Posterior cingulate gyrus (tissue), 11 donors: ENCODE measurements at places on chromosomes 7 and 10.

- no peak for DNase-seq
These were observed 1.3 kb downstream of the ZNF503 start for GRCh38 chr10:75400163-75400770.

GRCh38 chr10:120067427-120067826 is 174.9 kb downstream of the SEC23IP start:
- DNase-seq: no peak

- DNase-seq: no peak
These were observed 48.9 kb downstream of the FHIP2A start for GRCh38 chr10:114870486-114870885.

DNA sequence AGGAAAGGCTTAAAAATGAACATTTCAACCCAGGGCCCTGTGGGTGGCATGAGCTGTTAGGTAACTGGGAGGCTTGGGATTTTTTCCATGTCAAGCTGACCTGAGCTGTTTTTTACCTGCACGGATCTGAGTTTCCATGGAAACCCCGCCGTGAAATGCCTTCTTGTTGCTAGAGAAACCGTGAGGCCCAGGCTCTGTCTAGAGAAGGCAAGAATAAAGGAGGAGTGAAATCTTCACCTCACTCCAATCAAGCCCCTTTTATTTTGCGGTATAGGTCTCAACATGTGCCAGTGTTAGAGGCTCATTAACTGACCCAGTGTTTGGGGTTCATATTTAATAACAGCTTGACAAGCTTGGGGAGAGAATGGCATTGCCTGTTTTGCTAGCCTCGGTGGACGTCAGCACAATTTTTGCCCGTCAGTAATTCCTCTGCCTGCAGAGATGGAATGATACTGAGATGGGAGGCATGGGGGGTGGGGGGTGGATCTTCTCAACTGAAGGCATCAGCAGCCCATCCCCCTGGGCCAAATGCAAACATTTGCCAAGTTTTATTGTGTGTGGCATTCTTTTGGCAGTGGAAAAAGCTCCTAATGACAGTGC is 48.9 kb upstream of the PDCD4 start:
- no peak for DNase-seq

DNA sequence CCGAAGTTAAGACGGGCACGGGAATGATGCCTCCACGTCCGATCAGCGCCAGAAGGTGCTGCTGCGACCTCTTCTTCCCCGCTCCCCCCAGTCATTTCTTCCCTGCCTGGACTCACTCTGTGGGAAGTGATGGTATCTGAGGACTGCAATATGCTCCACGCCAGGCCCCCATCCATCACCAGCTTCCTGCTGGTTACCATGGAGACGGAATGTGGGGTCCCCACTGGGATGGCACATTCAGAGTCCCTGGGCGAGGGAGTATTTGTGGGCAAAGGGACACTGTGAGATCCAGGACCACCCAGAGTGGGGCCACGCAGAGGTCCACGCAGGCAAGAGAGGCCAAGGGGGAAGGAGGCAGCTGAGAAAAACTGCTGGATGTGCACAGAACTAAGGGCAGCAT is 39.7 kb downstream of the CARD11 start:
- no peak for DNase-seq

- no peak for DNase-seq
These were observed 26.4 kb upstream of the HSPA12A start for GRCh38 chr10:116768786-116769185.

DNA sequence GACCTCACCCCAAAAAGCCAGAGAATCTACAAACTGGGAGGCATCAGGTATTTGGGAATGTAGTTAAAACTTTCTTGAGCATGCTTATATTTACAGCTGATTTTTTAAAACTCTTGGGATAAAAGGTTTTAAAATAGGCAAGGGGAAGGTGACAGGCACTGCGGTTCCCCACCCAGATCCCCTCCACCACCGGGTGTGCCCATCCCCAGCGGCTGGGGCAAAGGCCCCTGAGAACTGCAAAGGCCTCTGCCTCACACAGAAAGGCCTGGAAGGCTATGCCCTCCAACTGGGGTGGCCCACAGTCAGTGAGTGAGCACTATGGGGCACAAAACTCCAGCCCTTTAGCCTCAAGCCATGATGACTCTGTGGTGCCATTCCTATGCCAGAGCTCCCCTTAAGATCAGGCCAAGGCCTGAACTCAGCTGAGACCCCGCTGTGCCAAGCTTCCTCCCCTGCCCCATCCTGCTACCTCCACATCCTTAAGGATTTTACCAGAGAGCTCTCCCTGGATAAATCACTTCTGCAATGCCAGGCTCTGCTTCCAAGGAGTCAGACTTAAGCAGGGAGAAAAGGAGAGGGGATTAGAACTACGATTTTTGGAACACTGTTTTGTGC is 299.1 kb downstream of the GRID1 start:
- no peak for DNase-seq

DNA sequence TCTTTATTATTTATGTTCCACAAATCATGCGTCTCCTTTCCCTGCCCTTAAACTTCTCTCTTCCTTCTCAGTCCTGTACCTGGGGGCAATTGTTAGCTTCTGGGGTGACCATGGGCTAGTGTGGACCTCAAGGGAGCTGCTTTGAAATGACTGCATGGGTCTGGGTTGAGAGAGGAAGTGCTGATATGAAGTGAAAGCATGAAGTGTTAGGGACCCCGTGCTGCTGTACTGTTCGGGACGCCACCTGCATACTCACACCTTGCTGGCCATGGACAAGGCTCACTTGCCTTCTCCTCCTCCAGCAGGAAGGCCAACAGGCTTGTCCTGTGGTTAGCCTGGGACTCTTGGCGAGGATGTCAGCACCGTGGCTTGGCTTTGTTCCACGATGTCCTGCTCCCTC is 56.7 kb downstream of the MTPN start:
- no peak for DNase-seq

- DNase-seq: peak; percentile 51
These were observed 190.6 kb downstream of the EBF3 start for GRCh38 chr10:129773359-129773990.

GRCh38 chr10:101843032-101844021 is at the start of gene KCNIP2:
Gene KCNIP2 (minus strand): TSS chr10:101843800. CDS start chr10:101843568, 232 bp downstream.
- DNase-seq: peak; percentile 64

DNA sequence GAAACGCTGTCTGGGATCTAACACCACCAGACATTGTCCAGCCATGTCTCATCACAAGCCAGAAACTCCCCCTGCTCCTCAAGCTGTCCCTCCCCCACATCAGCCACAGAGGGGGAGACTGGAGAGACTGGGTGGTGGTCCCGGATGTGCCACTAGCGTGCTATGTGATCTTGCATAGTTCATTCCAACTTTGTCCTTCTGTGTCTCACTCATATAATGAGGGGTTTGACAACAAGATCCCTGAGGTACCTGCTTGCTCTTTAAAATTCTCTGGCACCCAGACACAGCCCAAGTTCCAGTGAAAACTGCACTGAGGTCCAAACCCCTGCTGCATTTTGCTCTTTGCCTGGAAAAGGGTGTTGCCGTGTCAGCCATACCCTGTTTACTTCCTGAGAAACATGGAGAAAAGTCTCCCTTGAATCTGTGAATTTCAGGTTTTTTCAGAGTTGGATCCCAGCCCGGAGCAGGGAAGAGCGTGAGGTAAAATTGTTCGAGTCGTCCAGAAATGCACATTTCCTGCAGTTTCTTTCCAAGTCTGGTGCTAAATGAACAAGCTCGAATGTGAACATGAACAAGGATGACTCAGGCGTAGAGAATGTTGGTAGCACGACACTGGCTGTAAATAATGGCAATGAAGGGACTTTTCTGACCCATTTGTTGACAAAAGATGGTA is 156.6 kb downstream of the CCDC3 start:
- no peak for DNase-seq

DNA sequence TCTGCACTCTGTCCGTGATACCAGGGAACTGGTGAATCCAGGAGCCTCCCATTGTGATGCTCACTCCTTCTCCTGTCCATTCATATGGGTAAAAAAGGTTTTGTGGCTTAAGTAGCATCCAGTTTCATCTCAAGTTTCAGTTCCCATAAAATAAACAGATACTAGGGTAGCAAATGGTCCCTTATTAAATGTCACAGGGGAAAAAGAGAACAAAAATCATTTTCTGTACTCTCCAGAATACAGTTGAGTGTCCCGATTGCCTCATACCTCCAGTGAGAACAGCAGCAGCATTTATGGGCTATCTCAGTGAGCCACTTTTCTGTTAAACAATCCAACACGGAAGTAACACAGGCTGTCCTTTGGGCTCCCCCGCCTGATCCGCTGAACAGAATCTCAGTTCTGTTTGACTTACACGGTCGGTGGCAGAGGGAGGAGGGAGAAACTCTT is 179.6 kb downstream of the CELF2 start:
- no peak for DNase-seq

DNA sequence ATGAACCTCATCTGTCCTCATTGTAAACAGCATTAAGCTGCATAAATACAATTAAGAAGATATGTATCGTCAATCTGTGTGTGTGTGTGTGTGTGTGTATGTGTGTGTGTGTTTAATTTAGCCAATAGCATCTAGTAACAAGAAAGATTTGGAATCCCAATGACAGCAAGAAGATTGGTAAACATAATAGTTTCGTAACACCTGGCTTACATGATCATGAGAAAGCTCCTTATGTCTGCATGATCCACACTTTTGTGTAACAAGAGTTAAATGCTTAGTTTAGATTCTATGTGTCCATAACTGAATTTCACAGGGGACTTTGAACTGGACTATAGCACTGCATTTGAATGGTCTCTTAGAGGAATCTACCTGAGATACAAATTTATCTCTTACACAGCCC is 191.0 kb upstream of the BET1 start:
- no peak for DNase-seq

DNA sequence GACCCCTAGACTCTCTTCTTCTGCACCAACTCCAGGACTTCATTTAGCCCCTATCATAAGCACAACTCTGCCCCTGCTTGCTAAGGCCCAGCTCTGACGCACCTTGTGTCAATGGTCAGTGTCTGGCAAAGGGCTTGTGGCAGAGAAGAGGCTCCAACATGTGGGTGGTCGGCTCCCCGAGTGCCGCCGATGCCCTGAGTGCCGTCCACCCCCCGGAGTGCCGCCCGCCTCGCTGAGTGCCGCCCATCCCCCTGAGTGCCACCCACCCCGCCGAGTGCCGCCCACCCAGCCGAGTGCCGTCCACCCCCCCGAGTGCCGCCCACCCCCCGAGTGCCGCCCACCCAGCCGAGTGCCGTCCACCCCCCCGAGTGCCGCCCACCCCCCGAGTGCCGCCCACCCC is 50.3 kb downstream of the ASB13 start:
- peak; percentile 52 for DNase-seq

DNA sequence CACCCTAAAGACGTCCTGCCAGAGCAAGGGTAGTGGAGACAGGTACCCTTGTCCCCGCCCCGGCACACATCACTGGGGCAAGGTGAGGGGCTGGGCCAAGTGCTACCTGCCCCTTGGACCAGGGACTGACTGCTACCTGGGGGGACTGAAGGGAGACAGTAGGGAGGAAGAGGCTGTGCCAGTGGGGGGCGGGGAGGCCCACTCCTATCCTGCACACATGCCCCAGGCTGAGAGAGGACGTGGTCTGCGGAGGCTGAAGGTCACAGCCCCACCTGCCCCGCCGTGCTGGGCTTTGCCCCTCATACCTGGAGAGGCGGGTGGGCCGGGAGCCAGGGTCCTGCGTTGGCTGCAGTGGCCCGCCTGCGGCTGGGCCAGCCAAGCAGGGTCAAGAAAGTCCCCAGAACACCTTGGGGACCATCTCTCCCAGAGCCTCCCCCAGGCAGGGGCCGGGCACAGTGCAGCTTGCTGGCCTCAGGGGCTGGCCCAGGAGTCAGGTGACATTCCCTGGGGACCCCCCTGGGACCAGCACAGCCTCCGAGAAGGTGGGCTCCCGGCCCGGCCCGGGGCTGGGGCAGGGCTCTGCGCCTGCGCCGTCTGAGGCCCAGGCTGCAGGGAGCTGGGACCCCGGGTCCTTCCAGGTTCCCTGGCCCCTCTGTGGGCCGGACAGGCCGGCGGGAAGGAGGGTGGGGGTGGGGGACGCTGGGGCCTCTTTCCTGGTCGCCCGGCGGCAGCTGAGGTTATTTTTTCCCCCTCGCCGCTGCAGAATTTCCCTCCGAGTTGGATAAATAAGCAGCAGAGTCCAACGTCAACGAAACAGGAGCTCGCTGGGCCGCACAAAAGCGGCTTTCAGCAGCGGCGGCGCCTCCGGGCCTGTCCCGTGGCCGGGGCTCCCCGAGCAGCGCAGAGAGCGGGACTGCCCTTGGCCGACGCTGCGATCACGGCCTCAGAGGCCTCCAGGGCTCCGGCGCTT is 9.8 kb upstream of the FZD9 start:
- no peak for DNase-seq

GRCh38 chr7:1238931-1239802 is 6.5 kb downstream of the UNCX start:
- no peak for DNase-seq

DNA sequence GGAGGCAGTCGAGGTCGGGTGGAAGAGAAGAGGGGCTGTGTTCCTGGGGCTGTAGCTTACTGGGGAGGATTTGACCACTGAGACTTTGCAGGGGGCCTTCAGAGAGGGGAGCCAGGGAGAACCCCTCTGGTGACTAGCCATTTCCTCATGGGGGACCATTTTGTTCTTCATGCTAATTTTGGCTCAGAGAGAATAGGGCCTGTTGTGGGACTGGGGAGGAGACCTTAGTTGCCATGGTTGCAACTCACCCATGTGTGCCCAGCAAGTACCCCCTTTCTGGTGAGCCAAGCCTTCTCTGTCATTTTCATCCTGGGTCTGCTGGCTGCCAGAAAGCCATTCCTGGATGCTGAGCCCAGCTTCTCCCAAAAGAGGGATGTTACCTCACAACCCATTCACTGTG is 120.9 kb downstream of the GRK5 start:
- DNase-seq: no peak

GRCh38 chr10:76040107-76040829 is 608.8 kb downstream of the LRMDA start:
- DNase-seq: no peak

- DNase-seq: no peak
These were observed 22.4 kb downstream of the ADGRA1 start for GRCh38 chr10:133110133-133110532.

DNA sequence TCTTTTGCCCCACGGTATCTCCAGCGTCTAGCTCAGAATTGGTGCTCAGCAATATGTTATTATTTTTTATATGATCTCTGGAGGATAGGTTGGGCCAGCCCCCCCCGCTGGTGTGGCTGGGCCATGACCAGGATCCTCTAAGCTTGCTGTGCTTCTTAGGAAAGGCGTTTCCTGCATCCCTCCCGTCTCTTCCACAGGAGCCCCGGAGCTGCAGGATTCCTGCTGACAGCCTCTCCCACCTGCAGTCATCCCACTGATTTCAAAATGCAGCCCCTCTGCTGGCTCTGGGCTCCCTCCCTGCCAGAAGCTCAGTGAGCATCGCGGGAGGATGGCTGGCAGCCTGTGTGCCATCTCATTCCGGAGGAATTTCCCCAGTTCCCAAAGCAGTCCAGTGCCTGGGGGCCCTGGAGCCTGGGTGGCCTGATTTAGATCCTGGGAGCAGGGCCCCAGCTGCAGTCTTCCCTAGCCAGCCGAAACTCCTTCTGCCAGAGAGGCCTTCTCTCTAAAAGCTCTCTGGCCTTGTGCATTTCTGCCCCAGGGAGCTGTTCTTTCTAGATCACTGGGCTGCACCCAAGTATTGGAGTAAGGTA is 21.8 kb upstream of the GOLGA7B start:
- peak; percentile 73 for DNase-seq

- peak; percentile 6 for DNase-seq
These were observed 113.0 kb downstream of the SMURF1 start for GRCh38 chr7:99030951-99031350.

GRCh38 chr7:28435732-28436378 is 23.5 kb downstream of the CREB5 start:
- no peak for DNase-seq
